ENCODE measurements at places on chromosomes 2 and 18. TPM values are rescaled to one million over a fixed set of nuclear protein-coding genes. Genes with fewer than 3 reads are reported as not detected.

RAB27B gene
- polyA plus RNA-seq: 6.7 TPM

SPDYA gene
- polyA plus RNA-seq: 2.3 TPM

FBLN7 gene
- polyA plus RNA-seq: 6.8 TPM

CPS1 gene
- polyA plus RNA-seq: 2.2 TPM

ERCC3 gene
- 31.4 TPM for polyA plus RNA-seq

SYT4 gene
- polyA plus RNA-seq: 76.1 TPM

GCG gene
- polyA plus RNA-seq: not detected

CAPN14 gene
- polyA plus RNA-seq: 0.14 TPM

PJVK gene
- polyA plus RNA-seq: 6.1 TPM

Data from Purkinje cell (primary cell).